HS-27A (cell line): ENCODE measurements at places on chromosomes 2 and 18.

DNA sequence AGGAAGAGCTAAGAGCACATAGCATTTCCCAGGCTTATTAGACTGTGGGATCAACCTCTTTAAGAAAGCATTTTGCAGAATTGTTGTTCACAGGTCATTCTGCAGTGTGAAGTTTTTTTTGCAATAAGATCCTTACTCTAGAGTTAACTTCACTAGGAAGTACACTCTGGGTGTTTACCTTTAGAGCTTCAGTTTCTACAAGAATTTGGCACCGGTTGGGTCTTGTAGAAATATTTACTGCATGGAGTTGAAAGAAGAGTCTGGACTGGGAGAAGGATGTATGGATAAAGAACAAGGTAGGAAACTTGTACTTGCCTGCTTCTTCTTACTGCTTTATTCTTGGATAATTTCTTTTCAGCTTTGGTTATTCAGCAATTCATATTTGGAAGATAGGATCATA, 944.9 kb upstream of the GYPC start:
- no peak for DNase-seq

GRCh38 chr2:155099784-155100183, 401.3 kb downstream of the KCNJ3 start:
- peak; percentile 5 for DNase-seq

DNA sequence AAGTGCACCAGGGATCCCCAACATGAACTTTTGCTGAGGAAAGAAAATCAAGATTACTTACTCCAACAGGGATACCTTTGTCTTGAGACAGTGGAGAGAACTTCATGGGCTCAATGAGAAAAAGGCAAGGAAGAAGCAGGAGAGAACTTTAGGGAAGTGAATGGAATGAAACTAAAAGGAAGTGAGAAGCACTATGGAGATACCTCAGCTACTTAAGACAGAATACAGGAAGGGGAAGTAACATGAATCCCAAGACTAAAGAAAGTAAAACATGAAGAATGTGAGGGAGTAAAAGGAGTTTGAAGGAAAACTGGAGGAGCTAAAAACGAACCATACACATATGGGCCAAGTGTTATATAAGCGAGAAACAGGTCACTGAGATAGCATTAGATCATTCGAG, 32.4 kb upstream of the ACTR3 start:
- no peak for DNase-seq

DNA sequence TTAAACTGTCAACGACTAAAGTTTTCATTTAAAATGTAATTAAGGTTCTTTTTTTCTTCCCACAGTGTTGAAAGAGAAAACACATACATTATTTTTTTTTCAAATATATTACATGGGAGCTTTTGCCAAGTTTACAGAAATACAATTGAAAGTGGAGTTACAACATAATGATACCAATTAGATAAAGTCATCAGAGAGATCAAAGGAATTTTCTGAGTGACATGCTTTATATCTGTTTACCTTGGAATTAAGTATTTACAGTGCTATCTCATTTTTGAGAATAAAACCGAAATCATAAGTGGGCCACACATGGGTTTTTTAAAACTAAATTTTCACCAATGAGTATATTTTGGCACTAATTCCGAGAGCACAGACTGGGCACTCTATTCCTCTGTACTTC, 165.2 kb downstream of the RAPGEF4 start:
- DNase-seq: no peak

GRCh38 chr2:98385050-98385699, 38.9 kb downstream of the CNGA3 start:
- DNase-seq: peak; percentile 61

- DNase-seq: no peak
These were observed 1.8 kb downstream of the TMX3 start for GRCh38 chr18:68713131-68713530.

- DNase-seq: no peak
These were observed 108.5 kb upstream of the CYRIA start for GRCh38 chr2:16774091-16774490.

DNA sequence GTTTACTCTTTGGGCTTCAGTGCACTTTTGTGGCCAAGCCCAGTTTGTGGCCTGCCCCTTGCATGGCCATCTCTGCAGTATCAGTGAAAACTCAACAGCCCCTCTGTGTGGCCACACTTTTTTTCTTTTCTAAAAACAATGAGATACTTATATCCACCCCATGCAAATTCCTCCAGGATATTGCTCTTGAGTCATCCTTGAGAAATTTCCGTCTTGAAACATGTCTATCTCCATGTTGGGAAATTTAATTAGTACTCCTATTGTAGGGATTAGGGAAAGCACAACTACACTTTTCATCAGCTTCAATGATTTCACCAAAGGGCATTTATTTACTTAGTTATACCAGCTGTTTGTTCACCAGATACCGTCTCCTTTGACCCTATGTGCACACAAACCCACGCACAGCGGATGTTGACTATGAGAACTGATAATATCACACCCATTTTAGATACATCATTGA, 993.1 kb downstream of the TSN start:
- DNase-seq: no peak

DNA sequence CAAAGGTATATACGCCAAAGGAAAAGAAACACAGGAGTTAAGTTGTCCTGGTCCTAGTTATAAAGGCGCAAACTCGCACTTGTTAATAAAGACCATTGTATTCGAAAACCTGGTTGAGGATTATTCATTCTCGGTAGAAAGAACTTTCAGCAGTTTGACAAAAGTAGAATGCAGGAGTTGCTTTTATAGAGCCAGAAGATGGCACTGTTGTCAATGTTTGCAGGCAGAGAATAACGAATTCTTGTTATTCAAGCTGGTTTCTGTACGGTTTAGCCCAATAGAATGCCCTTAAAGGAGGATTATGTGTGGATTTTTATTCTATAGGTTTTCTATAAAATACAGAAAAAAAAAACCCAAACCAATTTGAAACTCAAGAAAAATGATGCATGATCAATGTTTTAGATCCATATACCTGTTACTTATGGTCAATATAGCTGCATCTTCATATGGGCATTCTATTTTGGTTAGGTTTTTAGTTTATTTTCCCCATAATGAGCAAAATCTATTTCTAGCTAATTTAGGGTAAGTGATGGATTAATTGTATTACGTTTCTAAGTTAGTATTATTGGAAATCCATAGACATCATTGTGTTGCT, 510.3 kb downstream of the PLCL1 start:
- DNase-seq: peak; percentile 27

DNA sequence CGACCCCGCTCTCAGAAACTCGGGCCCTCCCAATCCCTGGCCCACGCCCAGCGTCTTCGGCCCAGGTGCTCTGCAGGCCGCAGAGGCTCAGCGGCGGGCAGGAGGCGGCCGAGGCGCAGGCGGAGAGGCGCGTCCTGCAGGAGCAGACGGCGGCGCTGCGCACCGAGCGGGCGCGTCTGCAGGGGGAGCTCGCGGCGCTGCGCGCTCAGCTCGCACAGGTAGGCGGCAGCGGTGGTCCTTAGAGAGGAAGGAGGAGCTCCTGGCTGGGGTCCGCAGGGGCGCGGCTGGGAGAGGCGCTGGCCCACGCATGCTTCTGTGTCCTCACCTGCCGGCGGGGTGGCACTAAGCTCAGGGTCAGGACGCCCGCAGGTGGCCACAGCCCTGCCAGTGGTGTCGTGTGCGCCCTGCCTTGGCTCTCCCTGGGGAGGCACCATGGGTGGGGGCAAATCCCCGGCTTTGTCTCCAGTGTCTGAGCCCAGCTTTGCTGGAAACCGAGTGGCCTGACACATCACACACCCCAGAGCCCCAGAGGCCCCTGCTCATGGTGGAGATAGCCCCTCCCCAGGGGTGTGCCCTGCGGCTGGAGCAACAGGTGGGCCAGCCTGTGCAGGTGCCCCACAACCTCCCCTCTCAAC, 14.9 kb upstream of the SNED1 start:
- no peak for DNase-seq

GRCh38 chr2:234425639-234426603, 71.0 kb downstream of the ARL4C start:
- DNase-seq: no peak

DNA sequence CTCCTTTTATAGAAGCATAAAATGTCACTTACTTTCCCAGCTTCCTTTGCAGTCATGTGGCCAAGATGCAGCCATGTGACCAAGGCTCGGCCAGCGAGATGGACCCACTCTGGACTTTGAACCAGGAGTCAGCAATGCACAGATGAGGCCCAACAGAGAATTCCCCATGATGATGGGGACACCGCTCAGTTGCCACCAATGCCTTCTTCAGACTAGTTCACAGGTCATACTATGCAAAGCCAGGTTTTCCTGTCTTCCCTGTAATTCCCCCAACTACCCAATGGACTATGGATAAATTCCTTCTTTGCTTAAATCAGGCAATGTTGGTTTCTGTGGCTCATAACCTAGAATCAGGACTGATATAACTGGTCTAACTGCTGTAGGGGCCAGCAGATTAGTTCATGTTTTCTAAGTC, 22.5 kb upstream of the REL start:
- no peak for DNase-seq

- no peak for DNase-seq
These were observed 7.5 kb upstream of the CFAP221 start for GRCh38 chr2:119536707-119537106.

DNA sequence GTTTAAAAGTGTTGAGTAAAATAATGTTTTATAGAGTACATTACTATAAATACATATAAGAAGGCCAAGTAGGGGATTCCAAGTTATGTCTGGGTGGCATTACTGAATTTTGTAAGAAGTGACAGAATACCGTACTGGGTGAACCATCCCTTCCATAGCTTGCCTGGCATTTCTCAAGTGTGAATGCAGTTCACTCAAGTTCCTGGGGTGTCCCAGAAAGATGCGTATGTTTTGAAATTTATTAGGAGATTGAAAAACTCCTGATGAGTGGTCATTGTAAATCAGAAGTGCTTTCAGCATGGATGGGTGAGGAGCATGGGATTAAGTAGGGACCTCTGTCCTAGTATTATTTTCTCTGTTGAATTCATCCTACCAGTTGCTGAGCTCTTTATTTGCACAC, 103.2 kb downstream of the VAPA start:
- DNase-seq: peak; percentile 47

GRCh38 chr18:12694032-12694431, 8.5 kb downstream of the CEP76 start:
- no peak for DNase-seq

GRCh38 chr18:62844850-62845643, 129.7 kb downstream of the PHLPP1 start:
- DNase-seq: no peak

DNA sequence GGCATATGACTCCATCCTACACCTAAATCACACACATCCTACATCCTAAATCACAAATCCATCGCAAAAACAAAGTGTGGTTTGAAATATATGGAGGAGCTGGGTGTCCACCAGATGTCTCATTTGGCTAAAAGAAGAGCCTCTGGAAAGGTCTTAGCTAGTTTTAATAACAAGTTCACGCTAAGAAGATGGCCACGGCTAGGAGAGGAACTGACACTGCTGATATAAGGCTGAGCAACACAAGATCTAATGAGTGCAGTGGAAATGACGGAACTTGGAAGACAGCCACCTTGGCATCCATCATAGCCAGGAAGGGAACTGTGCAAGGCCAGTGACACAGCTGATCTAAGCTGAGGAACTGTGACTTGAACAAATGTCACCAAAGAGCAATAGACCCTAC, 60.0 kb upstream of the AGAP1 start:
- no peak for DNase-seq

DNA sequence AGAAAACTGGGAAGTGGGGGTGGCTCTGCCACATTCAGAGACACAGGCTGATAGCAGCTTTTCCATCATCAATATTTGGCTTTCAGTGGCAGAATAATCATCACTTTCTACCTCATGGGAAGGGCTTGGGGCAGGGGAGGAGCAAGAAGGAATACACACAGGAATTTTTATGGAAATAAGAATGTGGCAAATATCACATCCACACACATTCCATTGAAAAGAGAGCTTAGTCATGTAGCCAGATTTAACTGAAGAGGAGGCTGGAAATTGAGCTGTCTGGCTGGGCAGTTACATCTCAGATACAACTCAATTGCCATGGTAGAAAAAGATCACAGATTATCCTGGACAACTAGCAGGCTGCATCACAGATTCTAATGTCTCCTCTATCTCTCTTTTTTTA, 1474.0 kb upstream of the ACVR2A start:
- peak; percentile 59 for DNase-seq

DNA sequence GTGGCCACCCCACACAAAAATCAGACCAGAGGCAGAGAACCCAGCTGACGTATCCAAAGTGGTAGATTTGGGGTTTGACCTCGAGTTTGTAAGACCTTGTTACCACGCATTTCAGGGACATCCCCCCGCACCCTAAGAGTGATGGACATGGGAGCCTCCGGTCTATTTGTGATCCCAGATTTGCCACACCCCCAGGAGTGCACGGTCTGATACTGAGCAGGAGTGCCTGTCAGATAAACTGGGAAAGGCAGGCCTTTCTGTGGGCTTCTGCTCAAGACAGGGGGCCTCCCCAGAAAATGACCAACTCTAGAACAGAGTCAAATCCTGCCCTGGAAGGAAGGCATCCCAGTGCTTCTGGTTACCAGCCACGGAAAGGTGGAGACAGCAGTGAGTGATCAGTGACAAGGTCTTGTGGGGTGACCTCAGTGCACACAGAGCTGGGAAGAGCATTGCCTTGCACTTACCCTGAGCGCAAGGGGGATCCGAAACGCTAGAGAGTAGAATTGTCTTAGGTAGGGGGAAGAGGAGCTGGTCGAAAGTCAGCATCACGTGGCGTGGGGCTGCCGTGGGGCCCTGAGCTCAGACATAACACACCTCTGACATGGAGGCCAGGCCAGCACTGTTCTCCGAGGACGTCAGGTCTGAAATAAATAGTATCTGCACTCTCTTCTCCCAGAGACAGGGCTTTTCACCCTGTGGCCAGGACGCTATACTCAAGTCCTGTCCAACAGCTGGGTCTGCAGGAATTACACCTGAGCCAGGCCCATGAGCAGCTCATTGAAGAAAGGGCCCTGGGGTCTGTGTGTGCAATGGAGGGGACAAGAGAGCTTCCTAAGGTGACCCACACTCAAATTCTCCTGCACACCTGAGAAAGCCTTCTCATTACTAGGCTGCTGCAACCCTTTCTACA, 242.4 kb upstream of the SALL3 start:
- DNase-seq: no peak

- no peak for DNase-seq
These were observed 56.5 kb upstream of the CWC22 start for GRCh38 chr2:180063494-180064092.

GRCh38 chr2:10437806-10438205, 10.3 kb downstream of the ODC1 start:
- no peak for DNase-seq

- no peak for DNase-seq
These were observed 1.5 kb upstream of the PCBP1 start for GRCh38 chr2:70085711-70086277.

DNA sequence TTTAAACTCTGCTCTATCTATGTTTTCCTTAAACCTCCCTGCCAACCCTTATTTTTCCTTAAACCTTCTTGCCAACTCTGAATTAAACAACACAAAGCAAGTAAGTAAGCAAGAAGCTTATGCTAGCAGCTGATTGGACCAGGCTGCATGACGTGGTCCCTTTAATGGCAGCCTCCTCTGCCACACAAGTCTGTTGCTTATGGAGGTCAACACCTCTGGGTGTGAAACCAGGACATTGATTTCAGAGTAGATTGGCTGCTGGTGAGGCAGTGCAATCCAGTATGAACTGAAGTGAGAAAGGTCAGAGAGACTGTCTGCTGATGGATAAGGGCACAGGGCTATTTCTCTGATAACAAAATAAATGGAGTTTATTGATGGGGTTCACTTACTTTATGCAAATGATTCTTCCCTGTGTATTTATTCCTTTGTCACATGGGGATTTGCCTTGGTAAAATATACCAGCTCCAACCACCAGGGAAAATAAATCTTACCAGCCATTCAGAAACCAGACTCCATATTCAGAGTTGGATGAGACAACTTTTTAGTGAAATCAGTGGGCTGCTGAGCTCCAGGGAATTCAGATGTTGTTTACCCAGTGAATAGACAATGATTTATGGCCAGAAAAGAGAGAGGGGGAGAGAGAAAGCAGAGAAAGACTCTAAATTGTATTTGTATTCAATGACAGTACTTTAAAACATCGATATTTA, 112.2 kb upstream of the NCKAP5 start:
- DNase-seq: no peak
